ENCODE measurements at places on chromosomes 5 and 9. TPM values are rescaled to one million over a fixed set of nuclear protein-coding genes. Genes with fewer than 3 reads are reported as not detected.

PRRC1 gene
- total RNA-seq: 37.7 TPM

SPAAR gene
- 0.34 TPM for total RNA-seq

TXNDC8 gene
- total RNA-seq: not detected

CER1 gene
- total RNA-seq: not detected

OLFM1 gene
- total RNA-seq: 0.17 TPM

PAEP gene
- total RNA-seq: not detected

KCNT1 gene
- not detected for total RNA-seq

GADD45G gene
- 0.15 TPM for total RNA-seq

HRCT1 gene
- 5.4 TPM for total RNA-seq

SPATA9 gene
- total RNA-seq: 0.15 TPM

GFPT2 gene
- total RNA-seq: 57.5 TPM

POLE3 gene
- 62.4 TPM for total RNA-seq

TEX48 gene
- not detected for total RNA-seq

RHOBTB3 gene
- total RNA-seq: 91.3 TPM

PCDHB10 gene
- total RNA-seq: 0.15 TPM

INSL4 gene
- not detected for total RNA-seq

FAXDC2 gene
- 3.1 TPM for total RNA-seq

BNC2 gene
- total RNA-seq: 23.9 TPM

SLC1A1 gene
- total RNA-seq: 0.45 TPM

STK32A gene
- under 0.01 TPM for total RNA-seq

HAVCR1 gene
- total RNA-seq: not detected

CYFIP2 gene
- total RNA-seq: 10.3 TPM

EXOSC3 gene
- 49.6 TPM for total RNA-seq

ABITRAM gene
- 6.5 TPM for total RNA-seq

MTRR gene
- 16.4 TPM for total RNA-seq

OMD gene
- not detected for total RNA-seq

SMIM33 gene
- not detected for total RNA-seq

MSX2 gene
- 2.2 TPM for total RNA-seq

ARL10 gene
- total RNA-seq: 3.4 TPM

RASGEF1C gene
- total RNA-seq: not detected

PCDHGA6 gene
- 1.0 TPM for total RNA-seq

GCNT4 gene
- 0.34 TPM for total RNA-seq

SYNPO gene
- 1.3 TPM for total RNA-seq

NCS1 gene
- 32.4 TPM for total RNA-seq

TLX3 gene
- not detected for total RNA-seq

C5orf63 gene
- 2.2 TPM for total RNA-seq

SOHLH1 gene
- not detected for total RNA-seq

PCDHB13 gene
- total RNA-seq: under 0.01 TPM

PCDHGC4 gene
- 0.17 TPM for total RNA-seq

SLC12A7 gene
- total RNA-seq: 4.7 TPM

CDH9 gene
- total RNA-seq: not detected

ZNF454 gene
- 0.84 TPM for total RNA-seq

PHF24 gene
- 0.74 TPM for total RNA-seq

LIX1 gene
- not detected for total RNA-seq

IRF1 gene
- total RNA-seq: 13.1 TPM

GABRA6 gene
- total RNA-seq: not detected

PTBP3 gene
- total RNA-seq: 14.8 TPM

C9orf153 gene
- total RNA-seq: not detected

HAND1 gene
- not detected for total RNA-seq

FOXI1 gene
- total RNA-seq: not detected

HMCN2 gene
- not detected for total RNA-seq

SPATA31D4 gene
- not detected for total RNA-seq

NSA2 gene
- total RNA-seq: 46.8 TPM

ASTN2 gene
- total RNA-seq: 3.4 TPM

Data from bronchus fibroblast of lung (primary cell).